Naive thymus-derived CD8-positive, alpha-beta T cell (primary cell): ENCODE measurements at places on chromosomes 3 and 15.

DNA sequence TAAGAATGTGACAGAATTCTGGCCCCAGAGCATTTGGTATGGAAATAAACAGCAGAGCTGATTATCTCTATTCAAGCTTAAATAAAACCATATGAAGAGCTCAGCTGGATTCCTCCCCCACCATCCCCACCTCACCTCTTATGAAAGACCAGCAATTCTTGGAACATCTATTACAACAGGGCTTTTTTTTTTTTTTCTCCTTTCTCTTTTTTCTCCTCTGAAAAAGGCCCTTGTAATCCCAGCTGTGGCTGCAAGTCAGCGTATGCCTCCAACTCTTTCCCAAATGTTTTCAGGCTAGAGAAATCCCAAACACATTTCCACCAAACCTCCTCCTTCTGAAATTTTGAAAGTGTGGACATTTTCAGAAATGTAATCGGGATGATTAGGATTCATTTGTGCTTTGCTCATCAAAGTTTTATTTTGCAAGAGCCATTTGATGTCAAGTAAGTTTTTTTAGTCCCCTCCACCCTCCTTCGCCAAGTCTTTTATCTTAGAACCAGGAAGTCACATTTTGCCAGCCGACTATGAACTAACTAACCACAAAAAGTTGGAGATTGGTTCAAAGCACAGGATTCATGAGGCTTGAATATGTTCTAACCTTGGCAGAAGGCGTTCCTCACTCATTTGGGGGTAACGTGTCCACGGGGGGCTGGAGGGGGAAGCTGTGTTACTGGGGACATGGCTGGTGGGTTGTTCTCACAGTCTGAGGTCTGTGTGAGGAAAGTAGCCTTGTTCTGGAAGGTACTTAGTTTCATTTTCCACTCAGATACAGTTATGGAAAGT is 142.0 kb upstream of the PDZRN3 start:
- DNase-seq: no peak

DNA sequence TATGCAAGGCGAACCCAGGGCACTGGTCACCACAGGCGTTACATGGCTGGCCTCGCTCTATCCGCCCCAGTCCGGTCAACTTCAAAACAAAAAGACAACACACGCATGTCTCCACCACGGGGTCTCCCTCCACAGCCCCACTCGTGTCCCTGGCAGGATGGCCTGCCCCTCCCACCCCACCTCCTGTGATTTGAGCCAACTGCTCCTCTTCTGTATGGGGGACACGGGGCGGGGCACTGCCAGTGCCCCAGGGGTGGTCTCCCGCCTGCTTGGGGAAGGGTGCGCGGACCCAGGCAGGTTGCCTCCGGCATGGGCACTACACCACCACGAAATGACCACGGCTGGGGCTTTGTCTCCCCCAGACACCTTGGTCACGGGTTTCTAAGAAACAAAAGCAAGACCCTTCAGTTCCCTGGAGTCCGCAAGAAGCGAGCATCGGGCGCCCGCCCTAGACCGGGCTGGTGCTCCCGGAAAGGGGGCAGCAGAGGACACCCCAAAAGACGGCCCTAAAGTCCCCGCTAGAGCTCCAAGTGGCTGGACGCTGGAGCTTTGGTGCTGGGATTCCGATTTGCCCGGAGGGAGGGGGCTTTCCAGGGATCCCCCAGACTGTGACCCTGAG is 219.3 kb upstream of the PRICKLE2 start:
- DNase-seq: no peak

DNA sequence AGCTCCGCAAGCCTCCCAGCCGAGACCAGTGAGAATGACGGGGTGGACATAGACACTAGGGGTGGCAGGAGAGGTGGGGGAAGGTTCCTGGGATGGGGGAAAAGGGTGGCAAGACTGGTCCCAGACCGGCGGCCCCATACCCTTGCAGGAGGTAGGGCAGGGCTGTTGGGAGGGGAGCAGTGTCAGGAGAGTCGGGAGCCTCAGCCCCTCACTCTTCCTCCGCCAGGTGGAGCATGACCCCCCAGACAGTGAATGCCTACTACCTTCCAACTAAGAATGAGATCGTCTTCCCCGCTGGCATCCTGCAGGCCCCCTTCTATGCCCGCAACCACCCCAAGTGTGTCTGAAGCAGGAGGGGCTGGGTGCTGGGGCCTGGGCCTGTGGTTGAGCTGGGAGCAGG is 8.7 kb upstream of the PSMD2 start:
- no peak for DNase-seq

DNA sequence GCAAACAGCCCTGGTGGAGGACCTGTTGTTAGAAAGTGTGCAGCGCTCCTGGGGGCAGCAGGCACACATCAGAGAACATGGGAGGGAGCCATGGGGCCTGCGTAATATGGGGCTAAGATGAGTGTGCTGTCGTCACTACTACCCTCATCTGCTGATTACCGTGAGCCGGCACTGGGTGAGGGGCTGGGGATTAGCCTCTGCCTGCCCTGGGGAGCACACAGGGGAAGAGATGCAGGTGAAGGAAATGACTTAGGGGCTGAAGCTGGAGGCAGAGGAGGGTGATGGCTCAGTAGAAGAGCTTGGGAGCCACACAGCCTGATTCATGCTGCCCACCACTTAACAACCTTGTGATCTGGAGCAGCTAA is 33.6 kb upstream of the LINGO1 start:
- DNase-seq: no peak

- DNase-seq: no peak
Measured at GRCh38 chr15:60390871-60391501, 6.8 kb downstream of the ANXA2 start.

DNA sequence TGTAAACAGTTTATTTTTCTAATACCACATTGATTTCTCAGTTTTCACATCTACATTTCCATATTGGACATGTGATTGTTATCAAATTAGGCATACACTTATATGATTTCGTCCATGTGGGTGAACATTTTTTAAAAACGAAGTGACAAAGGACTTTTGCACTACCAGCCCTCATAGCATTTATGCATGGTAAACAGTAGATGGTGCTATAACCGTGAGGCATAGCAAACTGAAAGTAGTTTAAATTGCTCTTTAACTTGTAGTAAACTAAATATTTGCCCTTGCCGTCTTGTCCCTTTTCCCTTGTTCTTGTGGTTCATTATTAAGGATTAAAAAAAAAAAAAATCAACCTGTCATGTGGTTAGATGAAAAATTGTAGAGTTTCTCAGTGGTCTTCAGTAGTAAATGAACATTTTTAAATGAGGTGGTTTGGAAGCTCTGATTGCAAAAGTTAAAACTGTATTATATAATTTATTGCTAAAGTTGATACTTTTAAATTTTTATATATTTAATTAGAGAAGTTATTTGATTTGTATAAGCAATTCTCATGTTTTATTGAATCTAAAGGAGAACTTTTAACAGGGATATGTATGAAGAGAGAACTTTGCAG is 24.0 kb downstream of the STX19 start:
- DNase-seq: no peak

- no peak for DNase-seq
Measured at GRCh38 chr15:39273717-39274411, 307.0 kb upstream of the THBS1 start.
